SHP77 (cell line): ENCODE measurements at places on chromosomes 4 and X.

GRCh38 chrX:42751573-42751972, 26.4 kb downstream of the PPP1R2C start:
- DNase-seq = no peak

DNA sequence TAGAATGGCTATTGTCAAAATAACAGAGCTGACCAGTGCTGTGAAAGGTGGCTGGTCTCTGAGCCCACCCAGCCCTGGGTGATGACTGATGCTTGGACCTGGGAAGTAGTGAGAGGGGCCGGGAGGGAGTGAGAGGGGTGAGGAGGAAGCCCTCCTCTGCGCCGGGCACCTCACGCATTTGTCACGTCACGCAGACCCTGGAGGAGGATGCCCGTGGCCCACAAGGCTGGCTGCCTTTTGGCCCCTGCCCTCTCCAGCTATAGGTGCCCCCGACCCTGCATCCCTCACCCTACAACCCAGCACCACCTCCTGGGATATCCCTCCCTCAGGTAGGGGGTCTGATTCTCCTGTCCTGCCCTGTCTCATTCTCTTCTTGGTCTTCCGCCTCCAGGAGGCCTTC, 207.4 kb downstream of the AFAP1 start:
- DNase-seq = no peak

GRCh38 chr4:145618210-145618931, 814 bp upstream of the MMAA start:
- no peak for DNase-seq

DNA sequence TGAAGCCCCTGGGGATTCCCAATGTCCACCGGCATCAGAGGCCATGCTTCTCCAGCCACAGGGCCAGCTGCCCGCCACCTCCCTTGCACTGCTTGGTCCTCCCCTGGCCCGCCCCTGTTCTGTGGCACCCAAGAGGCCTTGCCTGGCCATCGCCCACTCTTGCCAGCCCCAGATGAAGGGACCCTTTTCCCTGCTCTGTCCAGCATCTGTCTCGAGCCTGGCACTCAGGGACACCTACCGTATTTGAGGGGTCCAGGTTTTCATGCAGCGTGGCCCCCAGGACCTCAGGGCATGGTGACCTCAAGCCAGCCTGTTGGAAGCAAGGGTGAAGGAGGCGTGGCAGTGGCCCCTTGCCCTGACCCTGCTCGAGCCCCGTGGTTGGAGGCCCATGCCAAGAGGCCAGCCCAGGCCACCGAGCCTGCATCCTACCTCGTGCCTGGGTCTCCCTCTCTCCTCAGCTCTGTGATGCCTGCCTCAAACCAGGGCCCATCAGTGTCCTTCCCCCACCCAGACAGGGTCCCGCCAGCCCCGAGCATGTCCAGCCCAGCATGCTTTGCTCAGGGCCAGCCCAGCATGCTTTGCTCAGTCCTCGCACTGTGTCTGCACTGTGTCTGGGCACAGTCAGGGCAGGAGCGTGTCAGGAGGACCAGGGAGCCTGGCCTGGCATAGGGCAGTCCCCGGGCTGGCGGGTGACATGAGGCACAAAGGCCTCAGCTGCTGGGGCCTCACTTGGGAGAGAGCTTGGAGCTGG, 14.3 kb upstream of the FGFR3 start:
- DNase-seq = no peak

DNA sequence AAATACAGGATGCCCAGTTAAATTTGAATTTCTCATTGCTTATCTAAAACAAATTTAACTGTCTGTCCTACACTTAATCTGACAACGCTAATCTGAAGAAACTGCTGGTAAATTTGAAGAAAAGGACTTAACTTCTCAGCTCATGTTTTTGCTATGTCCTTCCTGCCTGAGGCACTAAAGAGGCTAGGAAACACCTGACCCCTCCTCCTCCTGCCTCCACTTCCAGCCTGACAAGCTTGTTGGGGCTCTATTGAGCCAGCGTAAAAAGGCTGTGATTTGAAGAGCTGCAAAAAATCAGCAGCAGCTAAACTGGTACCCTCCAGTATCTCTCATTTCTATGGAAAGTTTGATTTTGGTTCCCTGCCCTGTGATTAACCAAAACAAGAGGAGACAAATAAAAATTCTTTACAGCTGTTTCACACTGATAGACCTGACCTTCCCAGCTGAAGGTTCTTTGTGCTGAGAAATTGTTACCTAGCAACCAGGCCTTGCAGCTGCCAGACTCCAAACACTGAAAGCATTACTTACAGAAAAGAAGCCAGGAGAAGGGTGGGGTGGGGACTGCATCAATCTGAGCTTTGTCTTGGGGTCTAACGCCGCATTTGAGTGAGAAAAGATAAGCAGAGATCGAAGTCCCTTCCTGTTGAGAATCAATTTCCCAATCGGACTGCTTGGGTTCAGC, 35.0 kb downstream of the DCX start:
- peak; percentile 9 for DNase-seq

- DNase-seq = peak; percentile 87
Observed at GRCh38 chr4:44448521-44449461, at the start of gene KCTD8. Gene KCTD8 (minus strand): TSS chr4:44448809.

GRCh38 chrX:23907111-23907497, 634 bp downstream of the APOO start:
- no peak for DNase-seq

DNA sequence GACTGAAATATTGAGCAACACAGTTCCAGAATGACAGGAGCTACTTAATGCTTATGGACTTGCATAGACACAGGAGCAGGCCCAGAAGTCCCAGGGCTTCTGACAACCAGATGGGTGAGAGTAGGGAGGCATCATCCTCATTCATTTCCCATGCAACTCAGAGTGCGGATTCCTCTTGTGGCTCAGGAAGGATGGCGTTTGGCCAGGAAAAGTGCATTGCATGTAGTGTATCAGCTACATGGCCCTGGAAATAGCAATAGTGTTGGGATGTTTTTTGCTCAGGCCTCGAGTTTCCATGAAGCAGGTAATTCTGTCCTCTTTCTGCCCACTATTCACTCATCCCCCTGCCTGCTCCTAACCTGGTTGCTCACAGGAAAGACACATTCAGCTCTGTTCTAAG, 136.6 kb downstream of the PDGFRA start:
- no peak for DNase-seq

- no peak for DNase-seq
Observed at GRCh38 chr4:82811838-82812341, 13.3 kb upstream of the SCD5 start.

DNA sequence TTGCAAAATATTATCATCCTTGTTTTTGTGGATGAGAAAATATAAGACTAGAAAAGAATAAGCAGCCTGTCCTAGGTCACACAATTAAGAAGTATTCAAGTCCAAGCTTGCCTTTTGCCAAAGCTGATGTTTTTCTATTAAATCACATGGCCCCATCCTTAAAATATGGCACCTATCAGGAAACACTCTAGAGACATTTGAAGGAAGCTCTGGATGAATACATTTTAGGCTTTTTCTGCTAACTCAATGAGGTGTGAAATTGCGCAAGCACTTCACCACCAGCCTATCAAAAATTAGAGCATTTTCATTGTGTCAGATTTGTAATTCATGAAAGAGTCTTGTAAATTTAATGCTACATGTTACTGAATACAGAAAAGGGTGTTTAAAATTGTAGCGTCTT, 251.1 kb upstream of the MAD2L1 start:
- DNase-seq = no peak

DNA sequence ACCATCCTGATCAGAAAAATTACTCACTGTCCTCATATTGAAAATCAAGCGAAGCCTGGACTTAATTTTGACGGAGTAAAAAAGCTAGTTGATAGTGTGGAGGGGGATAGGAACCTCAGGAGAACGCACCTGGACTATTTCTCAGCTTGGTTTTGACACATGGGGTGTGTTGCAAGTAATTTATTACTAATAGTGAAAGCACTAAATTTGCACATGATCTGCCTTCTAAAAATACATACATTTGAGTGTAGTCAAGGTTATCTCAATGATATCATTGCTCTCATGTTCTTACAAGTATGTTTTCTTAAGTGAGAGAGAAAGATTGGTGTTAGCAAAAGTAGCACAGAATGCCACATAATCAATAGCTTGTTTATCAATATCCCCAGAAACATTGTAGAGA, 29.5 kb downstream of the LRIT3 start:
- no peak for DNase-seq

DNA sequence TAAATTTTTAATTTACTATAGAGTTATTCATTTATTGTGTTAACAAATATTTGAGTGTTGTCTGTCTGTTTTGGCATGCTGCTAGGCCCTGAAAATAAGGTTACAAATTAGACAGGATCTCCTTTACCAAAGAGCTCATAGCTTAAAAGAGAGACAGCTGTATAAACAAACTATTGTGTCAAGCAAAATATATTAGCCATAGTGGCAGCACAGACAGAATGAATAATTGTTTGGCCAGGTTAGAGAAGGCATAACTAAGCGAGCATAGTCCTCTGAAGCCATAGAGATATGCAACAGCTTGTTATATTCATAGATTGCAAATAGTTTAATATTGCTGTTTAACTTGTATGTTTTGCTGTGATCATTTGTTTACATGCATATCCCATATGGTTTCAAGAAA, 66.7 kb upstream of the NDUFC1 start:
- peak; percentile 59 for DNase-seq

- DNase-seq = no peak
Observed at GRCh38 chrX:19599253-19599652, 83.9 kb upstream of the MAP3K15 start.

- no peak for DNase-seq
Observed at GRCh38 chr4:72448231-72448630, 120.8 kb downstream of the ADAMTS3 start.

DNA sequence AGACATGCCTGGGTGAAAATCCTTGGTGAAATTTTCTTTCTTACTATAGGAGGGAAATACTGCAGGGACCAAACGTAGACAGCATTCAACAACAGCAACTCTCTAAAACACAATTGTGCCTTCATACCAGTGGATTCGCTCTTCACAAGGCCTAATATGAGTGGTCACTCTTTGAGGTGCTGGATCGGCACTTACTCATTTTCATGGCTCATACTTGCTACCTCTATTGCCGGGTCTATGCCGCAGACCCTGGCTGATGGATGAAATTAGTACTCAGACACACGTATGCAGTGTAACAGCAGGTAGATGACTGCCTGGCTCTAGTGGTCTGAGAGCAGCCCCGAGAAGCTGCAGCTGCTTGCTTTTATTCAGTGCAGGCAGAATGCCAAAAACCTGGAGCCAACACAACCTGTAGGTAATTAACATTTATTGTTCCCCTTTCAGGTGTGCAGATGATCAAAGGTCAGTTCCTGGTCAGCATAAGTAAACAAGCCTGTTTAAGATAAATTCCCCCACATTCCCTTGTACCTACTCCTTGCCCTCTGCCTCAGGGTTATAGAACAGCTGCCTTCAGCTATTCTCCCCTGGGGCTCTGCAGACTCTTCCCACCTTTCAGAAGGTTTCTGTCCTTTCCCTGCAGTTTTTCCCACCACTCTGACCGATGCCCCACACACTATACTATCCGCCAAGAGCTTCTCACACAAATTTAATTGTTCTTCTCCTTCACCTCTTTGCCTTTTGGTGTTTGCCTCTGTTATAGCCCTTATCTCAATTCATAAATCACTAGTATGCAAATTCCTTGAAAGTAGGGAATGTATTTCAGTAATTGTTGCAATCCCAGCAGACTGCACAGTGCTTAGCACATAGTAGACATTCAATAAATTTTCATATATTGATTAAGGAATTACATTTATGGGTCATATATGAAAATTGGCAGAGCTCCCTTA, 210.0 kb downstream of the SPANXN3 start:
- peak; percentile 17 for DNase-seq

DNA sequence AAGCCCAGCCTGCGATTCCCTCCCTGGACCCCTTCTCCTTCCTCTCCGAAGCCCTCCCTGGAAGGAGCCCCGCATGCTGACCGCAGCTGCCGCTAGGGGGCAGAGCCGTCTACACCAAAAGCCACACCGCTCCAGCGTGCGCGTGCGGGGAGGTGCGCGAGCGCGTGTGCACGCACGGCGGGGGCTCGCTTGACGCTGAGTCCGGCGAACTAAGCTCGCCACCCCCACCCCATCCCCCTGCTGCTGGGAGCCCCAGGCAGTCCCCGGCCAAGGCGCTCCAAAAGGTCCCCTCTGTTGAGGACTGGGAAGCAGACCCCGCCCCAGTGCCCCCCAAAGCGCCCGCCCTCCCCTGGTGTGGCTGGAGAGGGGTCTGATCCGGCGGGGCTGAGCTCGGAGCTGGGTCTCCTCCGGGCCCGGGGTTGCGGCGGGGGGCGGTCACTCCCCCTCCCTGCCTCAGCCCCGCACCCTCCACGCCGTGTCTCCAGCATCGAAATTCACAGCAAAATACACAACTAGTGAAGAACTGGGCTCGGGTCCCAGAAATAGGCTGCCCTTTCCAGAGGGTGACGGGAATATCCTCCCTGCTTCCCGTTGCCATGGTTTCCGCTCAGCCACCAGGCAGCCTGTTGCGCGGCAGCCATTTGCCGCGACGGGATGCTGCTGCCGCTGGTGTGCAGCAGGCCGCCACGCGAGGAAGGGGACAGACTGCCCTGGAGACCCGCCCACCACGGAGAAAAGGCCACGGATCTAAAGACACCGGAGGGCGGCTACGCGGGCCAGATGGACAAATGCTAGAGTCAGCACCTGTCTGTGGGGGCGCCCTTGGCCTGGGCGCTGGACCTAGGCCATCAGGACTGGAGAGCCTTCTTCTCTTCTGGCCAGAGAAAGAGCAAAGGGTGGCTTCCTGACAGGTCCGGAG, 11.2 kb upstream of the CCNQ start:
- peak; percentile 61 for DNase-seq

DNA sequence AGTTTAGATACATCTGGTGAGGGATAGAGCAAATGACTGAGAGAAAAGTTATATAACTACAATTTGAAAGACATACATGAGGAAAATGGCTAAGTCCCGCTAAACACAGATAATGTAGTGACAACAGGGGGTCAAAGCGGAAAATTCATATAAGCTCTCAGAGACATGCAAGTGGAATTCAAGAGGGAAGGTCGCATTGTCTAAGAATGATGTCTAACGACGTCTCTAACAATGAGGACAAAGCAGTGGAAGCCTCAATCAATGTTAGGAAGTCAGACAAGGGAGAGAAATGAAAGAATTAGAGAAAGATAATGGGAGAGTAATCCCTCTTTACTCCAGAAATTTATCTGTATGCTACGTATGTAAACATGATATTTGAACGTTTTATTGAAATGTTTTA, 113.4 kb downstream of the ANTXR2 start:
- DNase-seq = no peak

GRCh38 chrX:71216485-71216884, 6.5 kb upstream of the GJB1 start:
- peak; percentile 21 for DNase-seq

DNA sequence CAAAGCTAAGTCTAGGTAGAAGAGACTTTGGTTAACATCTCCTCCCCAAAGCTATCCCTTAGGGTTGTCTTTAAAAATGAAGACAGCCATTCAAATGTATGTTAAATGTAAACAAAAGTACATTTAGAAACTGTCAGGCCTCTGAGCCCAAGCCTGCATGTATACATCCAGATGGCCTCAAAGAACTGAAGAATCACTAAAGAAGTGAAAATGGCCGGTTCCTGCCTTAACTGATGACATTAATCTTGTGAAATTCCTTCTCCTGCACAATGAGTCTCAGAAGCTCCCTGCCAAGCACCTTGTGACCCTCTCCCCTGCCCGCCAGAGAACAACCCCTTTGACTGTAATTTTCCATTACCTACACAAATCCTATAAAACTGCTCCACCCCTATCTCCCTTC, 377.9 kb downstream of the FAM133A start:
- DNase-seq = no peak
